ENCODE measurements at places on chromosomes 1 and 21.

DNA sequence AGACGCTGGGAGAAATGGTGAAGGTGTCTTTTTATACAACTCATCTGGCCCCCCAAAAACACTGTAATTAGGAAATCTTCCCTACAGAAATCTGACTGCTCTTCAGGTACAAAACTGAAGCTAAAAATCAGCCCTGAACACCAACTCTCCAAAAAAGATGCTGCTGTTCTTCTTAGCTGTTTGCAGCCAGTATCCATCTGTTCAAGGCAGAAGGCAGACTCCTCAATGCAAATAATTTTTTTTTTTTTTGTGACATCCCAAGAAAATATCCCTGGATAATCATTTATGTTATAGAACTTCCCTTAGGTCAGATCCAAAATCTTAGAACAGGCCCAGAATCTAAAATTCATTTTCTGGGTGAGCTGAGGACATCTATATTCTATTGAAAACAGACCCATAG, 36.5 kb downstream of the TRIT1 start:
- DNase-seq = no peak

- peak; percentile 39 for DNase-seq
Observed at GRCh38 chr21:35940074-35940927, 120.0 kb downstream of the SETD4 start.

DNA sequence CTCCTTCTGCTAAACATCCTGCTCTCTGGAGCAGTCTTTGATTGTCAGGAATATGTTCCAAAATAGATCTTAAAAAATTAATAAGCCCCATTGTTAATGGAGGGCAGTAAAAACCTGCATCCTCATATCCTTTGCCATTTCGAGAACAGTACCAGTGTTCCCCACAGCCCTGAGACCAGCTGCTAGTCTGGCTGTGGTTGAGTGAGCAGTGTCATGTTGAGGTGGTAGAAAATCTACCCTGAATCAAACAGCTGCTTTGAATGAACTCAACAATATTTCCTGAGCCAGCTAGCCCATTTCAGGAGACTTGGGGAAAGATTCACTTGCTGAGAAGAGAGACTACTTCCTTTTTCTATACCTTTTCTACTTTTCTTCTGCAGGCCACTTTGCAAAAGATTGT, 24.4 kb downstream of the FABP3 start:
- no peak for DNase-seq

DNA sequence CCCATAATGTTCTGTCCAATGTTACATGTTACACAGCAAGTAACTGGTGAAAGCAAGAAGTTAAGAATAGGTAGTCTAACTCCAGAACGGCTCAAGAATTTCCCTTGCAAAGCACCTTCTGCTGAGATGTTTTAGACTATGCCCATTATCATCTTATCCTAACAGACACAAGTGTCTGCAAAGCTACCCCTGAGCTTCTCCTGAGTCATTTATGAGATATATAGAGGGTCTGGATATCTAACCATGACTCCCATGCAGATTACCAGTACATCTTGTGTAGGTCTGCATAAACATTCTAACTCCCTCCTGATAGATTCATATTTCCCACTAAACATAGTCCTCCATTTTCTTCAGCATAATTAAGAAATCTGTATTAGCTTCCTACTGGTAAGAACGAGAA, 171.7 kb downstream of the COQ8A start:
- DNase-seq = no peak

DNA sequence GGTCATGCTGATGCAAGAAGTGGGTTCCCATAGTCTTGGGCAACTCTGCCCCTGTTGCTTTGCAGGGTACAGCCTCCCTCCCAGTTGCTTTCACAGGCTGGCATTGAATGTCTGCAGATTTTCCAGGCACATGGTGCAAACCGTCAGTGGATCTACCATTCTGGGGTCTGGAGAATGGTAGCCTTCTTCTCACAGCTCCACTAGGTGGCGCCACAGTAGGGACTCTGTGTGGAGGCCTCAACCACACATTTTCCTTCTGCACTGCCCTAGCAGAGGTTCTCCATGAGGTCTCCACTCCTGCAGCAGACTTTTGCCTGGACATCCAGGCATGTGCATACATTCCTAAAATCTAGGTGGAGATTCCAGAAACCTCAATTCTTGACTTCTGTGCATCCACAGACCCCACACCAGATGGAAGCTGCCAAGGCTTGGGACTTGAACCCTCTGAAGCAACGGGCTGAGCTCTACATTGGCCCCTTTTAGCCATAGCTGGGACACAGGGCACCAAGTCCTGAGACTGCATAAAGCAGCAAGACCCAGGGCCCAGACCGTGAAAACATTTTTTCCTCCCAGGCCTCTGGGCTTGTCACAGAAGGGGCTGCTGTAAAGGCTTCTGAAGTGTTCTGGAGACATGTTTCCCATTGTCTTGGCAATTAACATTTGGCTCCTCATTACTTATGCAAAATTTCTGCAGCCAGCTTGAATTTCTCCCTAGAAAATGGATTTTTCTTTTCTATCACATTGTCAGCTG, 466.2 kb upstream of the PBX1 start:
- no peak for DNase-seq

GRCh38 chr21:34630536-34631143, 15.7 kb upstream of the RCAN1 start:
- no peak for DNase-seq

GRCh38 chr1:226420328-226420727, 12.4 kb upstream of the PARP1 start:
- DNase-seq = no peak

DNA sequence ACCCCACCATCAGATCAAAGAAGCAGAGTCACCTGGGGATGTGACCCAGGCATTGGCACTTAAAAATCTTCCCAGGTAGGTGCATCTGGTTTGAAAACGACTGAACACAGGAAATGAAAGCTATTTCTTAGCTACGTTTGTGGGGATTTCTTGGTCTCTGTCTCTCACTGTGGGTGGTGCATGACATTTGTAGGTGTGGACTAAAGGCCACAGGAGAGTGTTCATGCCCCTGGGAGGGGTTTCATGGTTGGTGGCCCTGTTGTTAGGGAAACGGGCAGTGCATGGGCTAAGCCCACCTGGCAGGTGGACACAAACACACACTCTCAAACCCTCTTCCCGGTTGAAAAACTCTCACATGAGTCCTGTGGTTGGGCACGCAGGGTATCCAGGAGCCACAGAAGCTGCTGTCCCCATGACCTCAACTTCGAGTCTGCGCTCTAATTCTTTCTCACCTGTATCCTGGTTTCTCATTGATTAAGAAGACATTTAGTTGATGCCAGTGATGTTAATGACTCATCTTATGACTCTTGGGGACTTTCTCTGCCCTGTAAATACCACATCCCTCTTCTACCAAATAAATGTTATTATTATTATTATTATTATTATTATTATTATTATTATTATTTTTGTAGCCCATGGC, 119.4 kb downstream of the MRPS6 start:
- no peak for DNase-seq

GRCh38 chr21:35796844-35797243, 263.5 kb downstream of the SETD4 start:
- no peak for DNase-seq

- DNase-seq = no peak
Observed at GRCh38 chr1:16980473-16981268, at the start of gene MFAP2. MFAP2 (minus strand) TSS chr1:16980620; CDS start chr1:16978273, 2,347 bp downstream.

- DNase-seq = no peak
Observed at GRCh38 chr1:30687886-30688285, 35.5 kb downstream of the MATN1 start.

- DNase-seq = no peak
Observed at GRCh38 chr21:15224346-15225086, 159.7 kb upstream of the NRIP1 start.

DNA sequence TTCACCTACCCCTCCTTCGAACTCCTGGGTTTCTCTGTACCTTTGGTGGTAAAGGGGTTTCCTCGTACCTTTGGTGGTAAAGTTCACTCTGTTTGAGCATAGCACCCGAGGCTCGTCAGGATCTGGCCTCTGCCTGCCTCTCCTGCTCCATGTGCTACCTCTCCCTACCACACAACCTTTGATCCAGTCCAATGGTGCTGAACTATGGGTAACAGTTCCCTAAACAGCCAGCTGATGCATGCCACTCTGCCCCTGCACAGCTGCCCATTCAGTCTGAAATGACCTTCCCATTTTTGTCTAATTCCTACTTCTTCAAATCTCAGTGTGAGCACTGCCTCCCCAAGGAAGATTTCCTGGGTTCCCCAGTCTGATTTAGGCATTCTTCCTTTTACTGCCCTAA, 14.0 kb downstream of the OVAAL start:
- no peak for DNase-seq

- DNase-seq = peak; percentile 48
Observed at GRCh38 chr1:229514578-229515275, 6.6 kb upstream of the NUP133 start.

GRCh38 chr1:230957580-230957989, 21.1 kb downstream of the TTC13 start:
- no peak for DNase-seq

- DNase-seq = no peak
Observed at GRCh38 chr1:183776731-183777130, 28.2 kb upstream of the RGL1 start.

DNA sequence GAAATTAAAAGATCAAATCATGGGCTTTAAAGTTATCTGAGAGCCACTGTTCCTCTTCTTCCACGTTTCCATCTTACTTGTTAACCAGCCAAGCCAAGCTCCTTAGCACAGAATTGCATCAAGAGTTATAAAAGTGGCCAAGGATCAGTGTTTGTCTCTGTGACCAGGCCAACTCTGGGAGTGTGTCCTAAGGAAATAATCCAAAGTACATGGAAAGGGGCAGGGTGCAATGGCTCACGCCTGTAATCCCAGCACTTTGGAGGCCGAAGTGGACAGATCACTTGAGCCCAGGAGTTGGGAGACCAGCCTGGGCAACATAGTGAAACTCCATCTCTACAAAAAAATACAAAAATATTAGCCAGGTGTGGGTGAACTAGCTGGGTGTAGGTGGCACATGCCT, 10.0 kb upstream of the MPZL1 start:
- DNase-seq = no peak

DNA sequence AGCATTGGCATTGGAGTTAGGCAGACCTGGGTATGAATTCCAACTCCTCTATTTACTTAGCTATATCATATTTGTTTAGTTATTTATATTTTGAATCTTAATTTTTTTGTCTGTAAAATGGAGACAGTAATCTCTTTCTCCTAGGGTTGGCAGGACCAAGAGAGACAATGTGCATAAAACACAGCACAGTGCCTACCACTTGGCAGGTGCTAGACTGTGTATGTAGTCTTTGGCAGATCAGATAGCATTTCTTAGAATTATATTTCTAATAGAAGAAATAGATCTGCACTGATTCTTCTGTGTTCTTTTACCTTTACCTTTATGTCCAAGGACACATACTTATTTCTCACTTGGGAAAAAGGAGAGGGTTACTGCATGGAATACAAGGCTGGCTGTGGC, 177.2 kb downstream of the GIPC2 start:
- DNase-seq = no peak

DNA sequence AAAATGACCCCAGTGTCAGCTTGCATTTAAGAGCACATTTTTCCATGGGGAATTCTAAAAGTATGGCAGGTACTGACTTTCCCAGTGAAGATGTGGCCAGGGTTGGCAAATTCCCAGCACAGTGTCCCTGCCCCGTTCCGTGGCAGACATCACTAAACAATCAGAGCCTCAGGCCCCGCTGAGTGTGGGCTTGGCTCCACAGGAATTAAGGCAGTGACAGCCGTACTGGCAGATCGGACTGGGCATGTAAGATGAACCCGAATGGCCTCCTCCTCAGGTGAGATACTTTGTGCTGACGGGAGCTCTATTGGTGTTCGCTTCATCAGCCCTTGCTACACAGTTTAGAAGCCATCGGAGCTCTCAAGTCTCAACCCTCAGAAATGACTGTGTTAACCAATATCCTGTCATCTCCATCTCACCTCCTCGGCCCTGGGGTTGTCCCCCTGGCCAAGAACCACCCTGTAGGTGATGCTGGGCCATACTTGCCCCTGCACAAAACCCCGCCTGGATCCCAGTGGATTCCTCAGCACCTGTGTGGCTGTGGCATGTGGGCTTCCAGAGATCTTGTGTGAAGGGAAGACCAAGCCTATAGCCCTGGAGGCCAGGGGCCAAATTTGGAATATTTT, 29.0 kb upstream of the ABCG1 start:
- no peak for DNase-seq

DNA sequence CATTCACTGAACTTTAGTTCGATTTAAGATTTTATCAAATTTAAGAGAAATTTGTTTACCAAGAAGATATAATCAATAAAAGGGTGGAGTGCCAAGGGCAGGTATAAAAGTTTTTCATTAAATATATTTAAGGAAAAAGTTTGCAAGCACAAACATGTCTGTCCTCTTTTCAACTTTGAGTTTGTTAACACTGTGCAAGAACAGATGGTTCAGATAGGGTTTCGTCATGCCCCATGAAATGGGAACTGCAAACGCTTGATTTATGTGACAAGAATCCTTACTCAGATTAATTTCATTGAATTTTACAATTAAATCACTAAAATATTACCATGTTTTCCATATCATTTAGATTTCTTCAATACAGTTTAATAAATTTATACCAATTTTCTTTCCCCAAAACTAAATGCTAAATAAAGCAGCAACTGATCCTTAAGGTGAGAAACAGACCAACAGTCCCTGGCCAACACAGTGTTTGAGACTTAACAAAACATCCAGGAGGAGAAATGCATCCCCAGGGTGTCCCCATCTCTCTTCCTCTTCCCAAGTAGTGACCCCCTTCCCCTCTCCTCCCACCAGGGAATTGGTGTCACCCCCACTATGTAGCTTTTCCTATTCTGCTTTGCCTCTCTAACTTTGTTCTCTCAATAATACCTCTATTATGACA, 292.9 kb downstream of the LTN1 start:
- no peak for DNase-seq

GRCh38 chr1:26838474-26839338, 12.2 kb downstream of the ZDHHC18 start:
- DNase-seq = no peak

DNA sequence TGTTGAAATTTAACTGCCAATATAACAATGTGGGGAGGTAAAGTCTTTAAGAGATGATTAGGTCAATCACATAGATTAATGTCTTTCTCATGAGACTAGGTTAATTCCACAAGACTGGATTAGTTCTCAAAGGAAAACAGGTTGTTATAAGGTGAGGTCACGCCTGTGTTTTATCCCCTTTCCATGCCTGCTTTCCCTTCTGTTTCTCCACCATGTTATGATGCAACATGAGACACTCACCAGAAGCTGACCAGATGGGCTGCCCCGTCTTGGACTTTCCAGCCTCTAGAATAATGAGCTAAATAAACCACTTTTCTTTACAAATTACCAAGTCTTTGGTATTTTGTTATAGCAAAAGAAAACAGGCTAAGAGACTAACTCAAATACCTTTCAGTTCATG, 70.8 kb downstream of the DDAH1 start:
- no peak for DNase-seq

- DNase-seq = no peak
Observed at GRCh38 chr1:214698559-214698958, 95.6 kb downstream of the CENPF start.

Measured in SJSA1 (cell line).